ENCODE measurements at places on chromosomes 1 and 21.

GRCh38 chr1:232248276-232248820 lies 381.6 kb downstream of the SIPA1L2 start:
- no peak for DNase-seq

GRCh38 chr1:186283374-186283773 lies 91.7 kb downstream of the TPR start:
- no peak for DNase-seq

GRCh38 chr1:39270368-39270767 lies 65.9 kb downstream of the MACF1 start:
- no peak for DNase-seq

GRCh38 chr1:114290341-114290740 lies 136.7 kb upstream of the SYT6 start:
- DNase-seq: no peak

DNA sequence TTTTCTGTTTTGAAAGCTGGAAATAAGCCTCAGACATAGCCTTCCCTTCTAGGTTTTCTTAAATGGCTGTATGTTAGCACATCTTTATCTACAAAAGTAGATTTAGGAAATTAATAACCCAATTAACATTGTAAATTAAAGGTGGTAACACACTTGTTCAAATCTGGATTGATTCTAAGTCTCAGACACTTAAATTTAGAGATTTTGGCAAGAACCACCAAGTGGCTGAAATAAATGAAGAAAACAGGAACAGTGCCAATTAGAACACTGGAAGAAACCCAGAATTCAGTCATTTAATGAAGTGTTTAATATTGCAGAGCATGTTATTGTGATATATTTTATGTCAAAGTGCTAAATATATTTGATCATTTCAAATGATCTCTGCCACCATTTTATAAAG lies 628.2 kb downstream of the USP25 start:
- DNase-seq: no peak

GRCh38 chr1:3181956-3182355 lies 113.0 kb downstream of the PRDM16 start:
- no peak for DNase-seq

DNA sequence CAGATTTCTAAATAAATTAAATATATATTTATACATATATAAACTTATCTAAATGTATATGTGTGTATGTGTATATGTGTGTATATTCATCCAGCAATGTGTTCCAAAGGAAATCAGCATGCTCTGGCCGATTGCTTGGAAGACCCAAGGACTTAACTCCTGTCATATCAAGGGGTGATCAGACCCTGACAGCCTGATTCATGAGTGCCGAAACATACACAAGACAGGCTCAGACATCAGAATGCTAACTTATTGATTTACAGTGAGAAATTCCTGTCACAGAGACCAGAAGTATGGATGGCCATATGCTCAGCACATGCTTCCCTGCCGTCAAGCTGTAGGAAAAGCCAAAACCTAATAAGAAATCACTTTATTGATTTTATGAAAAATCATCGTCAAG lies 545.1 kb upstream of the NR5A2 start:
- no peak for DNase-seq

DNA sequence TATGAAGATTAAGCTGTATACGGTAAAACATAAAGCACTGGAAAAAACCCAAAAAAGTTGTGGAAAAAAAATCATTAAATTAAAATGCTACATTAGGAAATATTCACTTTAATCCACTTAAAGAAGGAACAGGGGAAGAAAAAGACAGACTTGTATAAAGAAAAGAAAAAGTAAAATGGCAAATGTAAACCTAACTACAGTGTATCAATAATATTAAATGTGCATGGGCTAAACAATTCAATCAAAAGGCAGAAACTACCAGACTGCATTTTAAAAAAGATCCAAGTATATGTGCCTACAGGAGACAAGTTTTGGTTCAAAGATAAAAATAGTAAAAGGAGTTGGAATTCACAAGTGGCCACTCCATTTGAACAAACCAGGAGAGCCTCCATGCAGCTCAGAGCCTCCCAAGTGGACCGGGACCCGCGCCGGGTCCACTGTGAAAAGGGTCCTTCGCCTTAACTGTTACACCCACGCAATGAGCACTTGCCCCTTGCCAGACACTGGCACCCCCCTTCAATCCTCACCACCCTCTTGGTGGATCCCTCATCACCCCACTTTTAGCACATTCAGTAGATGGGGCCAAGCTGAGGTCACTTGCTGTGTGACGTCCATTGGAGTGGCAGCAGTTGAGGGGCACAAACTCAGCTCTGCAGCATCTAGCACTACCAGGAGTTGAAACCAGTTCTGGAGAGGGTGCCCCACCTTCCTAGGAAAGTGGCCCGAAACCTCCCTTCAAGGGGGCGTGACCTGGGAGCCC lies 898 bp downstream of the C1orf174 start:
- DNase-seq: peak; percentile 50

DNA sequence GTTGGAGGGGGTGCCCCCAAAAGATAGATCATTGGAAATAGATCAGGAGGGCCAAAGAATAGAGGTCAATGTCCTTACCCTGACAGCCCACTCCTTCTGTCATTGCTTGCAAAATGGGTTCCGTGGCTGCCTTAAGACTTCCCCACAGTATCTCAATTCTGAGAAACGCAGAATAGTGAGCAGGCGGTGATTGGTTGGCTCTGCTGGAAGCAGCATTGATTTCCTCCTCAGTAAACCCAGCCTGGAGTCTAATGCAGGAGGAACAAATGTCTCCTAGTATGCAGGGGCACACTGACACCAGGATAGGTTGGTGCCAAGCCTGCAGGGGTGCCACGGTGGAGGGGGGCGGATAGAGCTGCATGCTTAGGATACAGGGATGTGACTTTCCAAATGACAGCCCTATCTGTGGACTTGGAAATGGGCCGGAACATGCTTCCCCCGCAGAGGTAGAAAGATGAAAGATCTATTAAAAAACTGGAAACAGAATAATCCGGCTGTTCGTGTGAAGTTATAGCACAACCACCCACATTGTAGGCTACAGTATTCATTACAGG lies 76.9 kb downstream of the BRINP2 start:
- no peak for DNase-seq

- DNase-seq: no peak
Measured at GRCh38 chr21:46021398-46021797, 39.8 kb downstream of the COL6A1 start.
